Activated T-cell treated with anti-CD3 and anti-CD28 coated beads for 1 hour (primary cell): ENCODE measurements at places on chromosomes 1 and 21.

DNA sequence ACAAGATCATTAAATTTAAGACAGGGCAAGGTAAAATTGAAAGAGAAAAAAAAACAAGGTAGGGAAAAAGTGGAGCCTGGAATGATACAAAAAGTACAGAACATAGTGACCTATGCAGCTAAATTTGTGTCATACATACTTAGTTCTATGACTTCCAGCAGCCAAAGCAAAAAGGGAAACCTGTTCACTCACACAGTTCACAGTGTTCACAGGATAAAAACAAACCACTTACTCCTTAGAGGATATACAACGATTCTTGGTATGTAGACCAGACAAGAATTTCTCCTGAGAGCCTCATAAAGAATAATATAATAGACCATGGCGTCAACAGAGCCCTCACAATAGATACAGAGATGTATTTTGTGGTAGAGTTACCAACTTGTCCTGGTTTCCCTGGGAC is 27.5 kb downstream of the COA7 start:
- DNase-seq: no peak

DNA sequence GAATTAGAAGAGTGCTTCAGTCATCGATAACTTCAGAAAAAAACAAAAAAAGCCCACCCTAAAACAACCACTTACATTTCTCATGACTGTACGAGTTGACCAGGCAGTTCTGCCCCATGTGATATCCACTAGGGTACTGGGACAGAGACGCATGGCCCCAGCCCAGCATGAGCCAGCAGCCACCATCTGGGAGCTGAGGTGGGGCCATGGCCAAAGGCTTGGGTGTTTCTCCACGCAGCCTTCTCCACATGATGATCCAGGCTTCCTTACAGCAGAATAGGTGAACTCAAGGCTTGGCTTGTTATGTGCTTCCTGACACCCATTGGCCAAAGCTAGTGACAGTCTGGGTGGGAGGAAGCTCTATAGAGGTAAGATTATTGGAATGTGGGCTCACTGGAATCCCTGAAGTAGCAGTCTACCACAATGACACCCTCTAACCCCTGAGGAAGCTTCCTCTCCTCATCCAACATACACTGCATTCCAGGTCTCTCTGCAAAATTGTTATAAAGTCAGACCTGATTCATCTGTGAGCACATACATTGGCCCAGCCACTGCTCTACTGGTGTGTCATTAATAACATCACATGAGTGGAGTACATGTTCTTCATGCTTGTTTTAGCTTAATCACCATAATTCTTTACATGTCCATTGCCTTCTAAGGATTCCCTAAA is 66.3 kb upstream of the NTPCR start:
- DNase-seq: no peak

- DNase-seq: no peak
These were observed 18.6 kb downstream of the CDC42BPA start for GRCh38 chr1:227299688-227300087.

- DNase-seq: no peak
These were observed 120.3 kb downstream of the PPIAL4G start for GRCh38 chr1:148362626-148363438.

GRCh38 chr21:42148584-42148983 is 70.4 kb upstream of the ABCG1 start:
- DNase-seq: no peak

DNA sequence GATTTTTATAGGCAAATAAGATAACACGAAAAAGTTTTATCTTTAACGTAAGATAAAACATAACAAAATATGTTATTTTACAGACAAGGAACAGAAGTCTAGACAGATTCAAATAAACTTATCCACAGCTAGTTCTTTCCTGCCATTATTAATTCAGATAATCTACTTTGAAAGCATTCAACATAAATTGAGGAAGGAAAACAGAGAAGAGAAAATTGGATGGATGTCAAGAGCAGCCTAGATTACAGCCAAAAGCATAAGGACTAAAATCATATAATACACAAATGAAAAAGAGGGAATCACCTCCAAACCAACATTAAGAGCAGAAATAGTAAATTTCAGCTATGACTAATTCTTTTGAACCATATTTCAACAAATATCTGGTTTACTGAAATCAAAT is 15.5 kb downstream of the TRIM33 start:
- no peak for DNase-seq

GRCh38 chr1:155983191-155984024 is 5.1 kb upstream of the ARHGEF2 start:
- no peak for DNase-seq

- DNase-seq: no peak
These were observed 39.0 kb downstream of the TBX19 start for GRCh38 chr1:168319691-168320090.

- no peak for DNase-seq
These were observed 342.0 kb downstream of the VAV3 start for GRCh38 chr1:107622966-107623365.

GRCh38 chr1:153122831-153123421 is 9.6 kb upstream of the SPRR2F start:
- DNase-seq: no peak

GRCh38 chr1:183993132-183993531 is 44.4 kb downstream of the COLGALT2 start:
- no peak for DNase-seq

DNA sequence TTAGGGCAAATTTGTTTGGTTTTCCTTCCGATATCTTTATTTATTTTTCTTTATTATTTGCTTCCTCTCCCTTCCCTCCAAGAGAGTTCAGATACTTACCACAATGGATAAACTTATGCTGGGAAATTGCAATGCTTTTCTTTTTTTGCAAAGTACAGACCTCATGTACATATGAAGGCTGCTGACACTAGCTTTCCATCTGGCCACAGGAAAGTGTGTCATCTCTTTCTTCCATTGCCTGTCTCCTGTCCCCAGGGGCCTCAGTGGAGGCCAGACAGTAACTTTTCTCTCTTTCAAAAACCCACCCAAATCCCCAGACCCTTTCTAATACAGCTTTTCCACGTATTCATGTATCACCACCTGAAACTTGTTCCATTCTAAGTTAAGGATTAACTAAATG is 73.9 kb downstream of the ST6GALNAC3 start:
- no peak for DNase-seq

GRCh38 chr1:155976913-155977689 is 1.2 kb downstream of the ARHGEF2 start:
- no peak for DNase-seq

GRCh38 chr1:226549937-226550671 is 1.5 kb downstream of the STUM start:
- no peak for DNase-seq

DNA sequence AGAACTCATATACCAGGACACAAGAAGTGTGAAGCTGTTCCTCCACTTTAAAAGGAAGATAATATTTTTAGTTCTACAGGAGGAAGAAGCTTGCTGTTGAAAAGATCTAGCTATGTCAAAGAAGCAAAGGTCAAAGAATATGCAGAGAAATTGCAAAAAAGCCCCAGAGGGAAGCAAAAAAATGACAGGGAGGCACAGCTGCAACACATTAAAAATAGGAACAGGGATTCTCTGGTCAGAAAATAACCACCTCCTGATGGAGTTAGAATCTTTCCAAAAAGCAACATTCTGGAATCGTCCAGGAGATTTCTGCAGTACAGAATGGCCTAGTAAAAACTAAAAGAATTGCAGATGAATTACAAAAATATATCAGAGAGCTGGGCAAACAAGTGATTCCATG is 238.9 kb upstream of the PRMT6 start:
- DNase-seq: no peak

- DNase-seq: no peak
These were observed 387.0 kb downstream of the USP25 start for GRCh38 chr21:16116798-16117197.

- no peak for DNase-seq
These were observed 232.3 kb downstream of the GPR52 start for GRCh38 chr1:174680101-174680500.

GRCh38 chr1:9193233-9193625 is 41.3 kb upstream of the H6PD start:
- DNase-seq: no peak

DNA sequence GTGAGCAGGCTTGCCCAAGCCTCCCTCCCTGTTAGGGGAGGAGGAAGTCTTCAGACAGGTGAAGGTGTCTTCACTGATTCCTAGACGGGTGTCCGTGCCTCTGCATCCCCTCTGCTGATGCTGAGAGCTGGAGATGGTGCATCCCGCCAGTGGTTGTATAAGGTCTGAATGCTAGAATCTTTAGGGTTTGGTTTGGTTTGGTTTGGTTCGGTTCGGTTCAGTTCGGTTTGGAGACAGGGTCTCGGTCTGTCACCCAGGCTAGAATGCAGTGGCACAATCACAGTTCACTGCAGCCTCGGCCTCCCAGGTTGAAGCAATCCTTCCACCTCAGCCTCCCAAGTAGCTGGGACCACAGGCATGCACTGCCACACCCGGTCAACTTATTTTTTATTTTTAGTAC is 153.6 kb downstream of the PGBD5 start:
- DNase-seq: no peak

GRCh38 chr1:226627050-226627755 is 78.6 kb downstream of the STUM start:
- no peak for DNase-seq

DNA sequence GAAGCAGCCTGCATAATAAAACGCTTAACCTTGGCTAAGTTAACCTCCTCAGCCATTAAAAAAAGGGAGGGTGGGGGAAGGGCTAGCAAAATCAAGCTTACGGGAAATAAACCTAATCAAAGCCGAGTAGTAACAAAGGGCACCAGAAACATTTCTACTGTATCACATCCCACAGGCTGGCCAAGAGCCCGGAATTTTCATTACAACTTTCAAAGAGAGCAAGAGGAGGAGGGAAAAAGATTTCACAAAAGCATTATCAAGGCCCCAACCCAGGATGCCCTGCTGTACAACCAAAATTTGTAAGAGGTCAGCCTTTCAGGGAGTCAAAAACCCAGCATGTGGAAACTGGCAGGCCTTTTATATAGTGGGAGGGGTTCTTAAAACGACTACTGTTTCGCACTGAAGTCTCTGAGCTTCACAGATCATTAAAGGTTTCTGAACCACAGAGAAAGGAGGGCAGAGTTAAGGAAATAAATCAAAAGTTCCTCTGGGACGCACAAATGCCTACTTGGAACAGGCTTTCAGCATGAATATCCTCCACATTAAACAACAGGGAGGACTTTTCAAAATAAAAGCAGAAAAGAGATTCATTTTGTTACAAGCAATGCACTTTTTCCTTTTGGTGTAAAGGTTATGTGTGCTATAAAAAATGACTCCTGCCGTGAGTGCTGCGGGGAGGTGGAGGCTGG is 90.4 kb downstream of the SLC45A1 start:
- DNase-seq: no peak

DNA sequence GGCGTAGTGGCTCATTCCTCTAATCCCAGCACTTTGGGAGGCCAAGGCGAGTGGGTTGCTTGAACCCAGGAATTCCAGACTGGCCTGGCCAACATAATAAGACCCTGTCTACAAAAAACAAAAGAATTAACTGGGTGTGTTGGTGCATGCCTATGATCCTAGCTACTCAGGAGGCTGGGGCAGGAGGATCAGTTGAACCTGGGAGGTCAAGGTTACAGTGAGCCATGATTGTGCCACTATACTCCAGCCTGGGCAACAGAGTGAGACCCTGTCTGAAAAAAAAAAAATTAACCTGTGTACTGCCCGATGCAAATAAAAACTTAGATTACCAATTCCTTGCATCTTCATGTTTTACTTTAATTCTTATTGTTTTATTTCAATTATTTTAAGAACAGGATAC is 193.2 kb downstream of the PATJ start:
- no peak for DNase-seq

GRCh38 chr1:96962751-96963211 is 241.2 kb downstream of the PTBP2 start:
- no peak for DNase-seq

GRCh38 chr1:173333581-173333980 is 126.5 kb upstream of the TNFSF4 start:
- DNase-seq: no peak

- no peak for DNase-seq
These were observed 153.2 kb downstream of the TGFB2 start for GRCh38 chr1:218498056-218498938.

GRCh38 chr1:108897865-108898720 is 21.3 kb downstream of the GPSM2 start:
- DNase-seq: peak; percentile 5
